ENCODE measurements at places on chromosomes 13 and 19.

- DNase-seq: no peak
Observed at GRCh38 chr13:40362502-40362901, 303.9 kb downstream of the FOXO1 start.

- DNase-seq: peak; percentile 86
Observed at GRCh38 chr19:42280815-42281145, 11.7 kb downstream of the CIC start.

- no peak for DNase-seq
Observed at GRCh38 chr13:71617265-71617664, 249.7 kb downstream of the DACH1 start.

- no peak for DNase-seq
Observed at GRCh38 chr19:23800271-23800670, 41.6 kb upstream of the ZNF681 start.

DNA sequence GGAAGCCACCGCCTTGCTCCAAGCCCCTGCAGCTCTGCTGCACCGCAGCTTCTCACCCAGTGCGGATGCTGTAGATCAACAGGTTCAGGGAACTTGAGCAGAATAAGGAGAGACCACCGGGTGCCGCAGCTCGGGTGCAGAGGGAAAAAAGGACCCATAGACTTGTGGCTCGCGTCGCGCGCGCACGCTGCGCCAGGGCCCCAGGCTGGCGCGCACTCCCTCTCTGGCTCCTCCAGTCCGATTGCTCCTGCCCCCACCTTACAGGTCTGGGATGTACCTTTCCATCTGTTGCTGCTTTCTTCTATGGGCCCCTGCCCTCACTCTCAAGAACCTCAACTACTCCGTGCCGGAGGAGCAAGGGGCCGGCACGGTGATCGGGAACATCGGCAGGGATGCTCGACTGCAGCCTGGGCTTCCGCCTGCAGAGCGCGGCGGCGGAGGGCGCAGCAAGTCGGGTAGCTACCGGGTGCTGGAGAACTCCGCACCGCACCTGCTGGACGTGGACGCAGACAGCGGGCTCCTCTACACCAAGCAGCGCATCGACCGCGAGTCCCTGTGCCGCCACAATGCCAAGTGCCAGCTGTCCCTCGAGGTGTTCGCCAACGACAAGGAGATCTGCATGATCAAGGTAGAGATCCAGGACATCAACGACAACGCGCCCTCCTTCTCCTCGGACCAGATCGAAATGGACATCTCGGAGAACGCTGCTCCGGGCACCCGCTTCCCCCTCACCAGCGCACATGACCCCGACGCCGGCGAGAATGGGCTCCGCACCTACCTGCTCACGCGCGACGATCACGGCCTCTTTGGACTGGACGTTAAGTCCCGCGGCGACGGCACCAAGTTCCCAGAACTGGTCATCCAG lies 964 bp downstream of the PCDH17 start:
- DNase-seq: peak; percentile 57

DNA sequence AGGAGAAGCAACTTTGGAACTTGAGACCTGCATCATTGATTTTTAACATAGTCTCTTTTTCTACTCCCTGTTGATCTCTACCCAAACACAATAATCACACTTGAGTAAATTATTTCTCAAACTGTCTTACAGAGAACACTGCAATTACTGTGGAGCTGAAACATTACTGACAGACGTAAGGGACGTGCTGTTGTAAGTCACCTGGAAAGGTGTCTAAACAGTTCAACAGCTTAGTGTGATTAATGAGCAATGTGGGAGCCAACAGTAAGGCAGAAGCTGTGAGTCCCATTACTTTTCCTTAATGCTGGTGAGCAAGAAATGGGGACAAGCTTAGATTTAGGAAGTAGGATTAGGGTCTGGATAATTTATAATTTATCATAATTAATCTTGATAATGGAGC lies 265.7 kb downstream of the DLEU7 start:
- DNase-seq: no peak

- no peak for DNase-seq
Observed at GRCh38 chr19:7373862-7374261, 25.1 kb downstream of the ARHGEF18 start.

DNA sequence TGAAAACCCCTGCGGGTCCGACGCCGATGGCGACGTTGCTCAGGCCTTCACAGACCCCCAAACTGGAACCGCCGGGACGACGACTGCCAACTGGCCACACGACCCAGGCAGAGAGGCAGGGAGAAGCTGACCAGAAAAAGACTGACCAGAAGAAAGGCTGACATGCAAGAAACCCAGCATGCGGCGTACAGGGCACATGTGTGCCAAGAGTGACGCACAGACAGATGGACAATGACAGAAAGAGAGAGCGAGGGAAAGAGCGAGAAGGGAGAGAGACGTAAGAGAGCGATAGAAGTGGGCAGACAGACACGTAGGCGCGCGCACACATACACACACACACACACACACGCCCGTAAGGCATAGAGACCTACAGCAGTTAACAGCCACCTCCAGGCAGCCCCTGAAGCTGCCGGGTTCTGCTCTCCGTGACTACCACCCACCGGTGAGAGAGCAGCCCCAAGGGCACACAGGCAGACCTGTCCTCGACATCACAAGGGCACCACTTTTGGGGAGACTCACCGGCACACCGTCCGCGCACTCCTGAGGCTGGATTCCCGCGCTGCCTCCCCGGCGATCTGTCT lies 67.2 kb upstream of the ZNF527 start:
- no peak for DNase-seq

GRCh38 chr13:110225609-110226574 lies 81.1 kb downstream of the COL4A1 start:
- DNase-seq: peak; percentile 59

- peak; percentile 85 for DNase-seq
Observed at GRCh38 chr13:31207661-31208552, 8.1 kb downstream of the B3GLCT start.

DNA sequence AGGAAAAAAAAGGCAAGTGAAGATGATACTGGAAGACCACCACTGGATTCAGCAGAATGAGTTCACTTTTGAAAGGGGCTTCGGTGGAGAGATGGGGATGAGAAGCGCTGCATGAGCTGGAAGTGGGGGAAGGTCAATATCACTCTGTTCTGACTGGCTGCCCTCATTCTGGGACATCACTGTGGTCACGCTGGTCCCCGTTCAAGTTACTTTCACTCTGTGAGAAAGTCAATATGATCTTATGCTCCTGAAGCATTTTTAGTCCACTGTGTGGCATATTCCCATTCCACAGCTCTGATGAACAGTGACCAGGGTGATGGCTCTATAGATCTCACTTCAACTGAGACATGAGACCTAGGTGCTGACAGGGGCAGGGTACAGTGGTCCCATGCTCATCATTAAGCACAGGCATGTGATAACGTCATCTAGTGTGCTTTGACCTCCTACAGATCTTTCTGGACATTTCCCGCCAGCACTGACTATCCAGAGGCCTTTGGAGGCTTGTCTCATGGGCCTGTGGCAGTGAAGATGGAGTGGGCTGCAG lies 40.2 kb upstream of the GPR183 start:
- DNase-seq: no peak

- DNase-seq: no peak
Observed at GRCh38 chr13:69654392-69654791, 453.2 kb upstream of the ATXN8OS start.

GRCh38 chr13:65112531-65112941 lies 2117.6 kb downstream of the PCDH9 start:
- DNase-seq: peak; percentile 59

All from astrocyte of the hippocampus (primary cell).